ENCODE measurements at places on chromosomes 6 and 20. TPM values are rescaled to one million over a fixed set of nuclear protein-coding genes. Genes with fewer than 3 reads are reported as not detected.

DNA sequence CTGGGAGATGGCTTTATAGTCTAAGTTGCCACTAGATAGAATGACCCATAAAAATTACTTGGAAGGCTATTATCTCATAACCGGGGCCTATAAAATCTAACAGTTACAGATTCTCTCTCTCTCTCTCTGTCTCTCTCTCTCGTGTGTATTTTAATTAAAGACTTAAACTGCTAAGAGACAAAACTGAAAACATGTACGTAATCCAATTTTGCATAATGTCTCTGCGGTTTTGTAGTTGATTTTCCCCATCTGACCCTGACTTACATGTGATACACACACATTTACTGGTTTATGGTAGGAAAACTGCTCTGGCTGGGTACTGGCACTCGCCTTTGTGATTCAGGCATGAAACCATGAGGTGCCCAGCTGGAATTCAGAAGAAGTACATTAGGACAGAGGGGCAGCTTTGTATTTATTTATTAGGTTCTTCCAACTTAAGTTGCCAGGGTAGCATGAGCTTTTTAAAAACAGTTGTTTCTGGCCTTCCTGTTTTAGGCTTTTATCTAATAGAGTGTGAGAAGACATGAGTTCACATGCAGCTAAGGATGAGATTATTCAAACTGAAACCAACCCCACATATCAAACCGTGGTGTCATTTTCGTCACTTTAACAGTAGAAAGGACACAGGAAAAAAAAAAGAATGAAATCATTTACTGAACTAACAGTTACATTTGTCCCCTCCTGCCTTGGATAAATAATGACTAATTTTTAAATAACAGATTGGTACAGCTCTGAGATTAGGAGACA, 182.5 kb downstream of the GMPR start:
- H3K36me3 ChIP-seq, result no peaks in the 10 kb centered on the region
- H3K27me3 ChIP-seq, result no peaks in the 10 kb centered on the region
- peaks cover 5% of the 10 kb centered on the region for H3K4me1 ChIP-seq
- peak overlapping the region; percentile 5 for H3K27ac ChIP-seq
- H3K4me3 ChIP-seq, result no peak overlapping the region

DNA sequence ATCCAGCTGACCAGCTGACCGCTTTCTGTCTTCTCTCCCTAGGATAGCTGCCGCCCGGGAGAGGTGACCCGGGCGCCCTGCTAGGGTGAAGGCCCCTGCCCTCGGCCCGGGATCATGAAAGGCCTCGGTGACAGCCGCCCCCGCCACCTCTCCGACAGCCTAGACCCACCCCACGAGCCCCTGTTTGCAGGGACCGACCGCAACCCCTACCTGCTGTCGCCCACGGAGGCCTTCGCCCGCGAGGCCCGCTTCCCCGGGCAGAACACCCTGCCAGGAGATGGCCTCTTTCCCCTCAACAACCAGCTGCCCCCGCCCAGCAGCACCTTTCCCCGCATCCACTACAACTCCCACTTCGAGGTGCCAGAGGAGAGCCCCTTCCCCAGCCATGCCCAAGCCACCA, 109.7 kb upstream of the MYL9 start:
- H3K36me3 ChIP-seq, result no peaks in the 10 kb centered on the region
- H3K27me3 ChIP-seq, result no peaks in the 10 kb centered on the region

DNA sequence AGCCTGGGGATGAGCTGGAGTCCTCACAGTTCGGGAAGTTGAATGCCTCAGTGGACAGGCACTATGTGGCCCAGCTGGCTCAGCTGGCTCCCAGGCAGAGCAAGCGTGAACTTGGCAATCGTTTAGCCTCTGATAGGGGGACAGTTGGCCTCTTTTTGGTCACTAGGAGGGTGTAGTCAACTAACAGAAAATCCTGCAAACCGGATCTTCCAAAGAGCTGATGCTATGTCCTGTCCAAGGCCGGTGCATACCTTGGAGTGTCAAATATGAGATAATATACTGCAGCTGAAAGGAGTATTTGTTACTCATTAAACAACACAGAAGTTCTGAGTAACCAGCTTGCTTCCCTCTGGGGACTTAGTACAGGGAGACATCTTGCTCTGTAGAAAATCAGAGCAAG, 126.2 kb upstream of the EXOC2 start:
- H3K36me3 ChIP-seq, result no peaks in the 10 kb centered on the region
- DNase-seq, result no peak
- H3K27ac ChIP-seq, result no peak overlapping the region
- no peak overlapping the region for H3K4me3 ChIP-seq
- no peaks in the 10 kb centered on the region for H3K27me3 ChIP-seq

- no peaks in the 10 kb centered on the region for H3K4me1 ChIP-seq
- no peaks in the 10 kb centered on the region for H3K27me3 ChIP-seq
- no peak overlapping the region for H3K27ac ChIP-seq
- no peak overlapping the region for H3K4me3 ChIP-seq
Measured at GRCh38 chr6:38077488-38078030, 258.0 kb downstream of the ZFAND3 start.

Gene DNAH8
- total RNA-seq, result not detected

Gene DNMT3B
- 2.1 TPM for total RNA-seq

Gene HINT3
- 19.9 TPM for total RNA-seq

Gene ANKRD66
- 18.0 TPM for total RNA-seq

Gene WFDC11
- total RNA-seq, result not detected

Gene ADNP
- 63.1 TPM for total RNA-seq
